Stimulated activated naive CD4-positive, alpha-beta T cell (primary cell): ENCODE measurements at places on chromosomes 6 and 20.
A peak's percentile ranks its signal among the peaks of the same experiment; 100 is the strongest.

- no peak for DNase-seq
Measured at GRCh38 chr6:15626878-15627674, 35.8 kb downstream of the DTNBP1 start.

DNA sequence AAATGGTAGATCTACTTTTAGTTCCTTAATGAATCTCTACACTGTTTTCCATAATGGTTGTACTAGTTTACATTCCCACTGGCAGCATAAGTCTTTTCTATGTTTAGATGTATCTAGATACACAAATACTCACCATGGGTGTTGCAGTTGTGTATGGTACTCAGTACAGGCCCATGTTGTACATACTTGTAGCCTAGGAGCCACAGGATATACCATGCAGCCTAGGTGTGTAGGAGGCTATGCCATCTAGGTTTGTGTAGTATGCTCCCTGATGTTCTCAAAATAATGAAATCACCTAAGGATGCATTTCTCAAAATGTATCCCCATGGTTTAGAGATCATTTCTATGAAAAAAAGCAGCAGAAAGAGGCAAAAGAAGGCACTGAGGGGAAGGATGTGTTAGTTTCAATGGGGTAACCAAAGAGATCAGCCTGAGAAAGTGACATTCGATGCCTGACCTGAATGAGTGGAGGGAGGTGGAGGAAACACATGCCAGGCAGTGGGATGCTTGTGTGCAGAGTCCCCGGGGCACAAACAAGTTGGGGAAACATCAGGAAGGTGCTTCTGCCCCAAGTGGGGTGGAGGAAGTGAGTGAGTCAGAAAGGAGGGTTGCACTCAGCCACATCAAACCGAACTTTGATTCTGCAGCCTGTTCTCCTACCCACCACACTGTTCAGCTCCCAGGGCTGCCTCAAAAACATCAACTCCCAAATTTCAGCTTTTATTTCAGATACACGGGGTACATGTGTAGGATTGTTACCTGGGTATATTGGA, 191.2 kb downstream of the ZNF217 start:
- DNase-seq, result peak; percentile 15

- DNase-seq, result no peak
Measured at GRCh38 chr20:5524896-5525295, 208.1 kb upstream of the PROKR2 start.

DNA sequence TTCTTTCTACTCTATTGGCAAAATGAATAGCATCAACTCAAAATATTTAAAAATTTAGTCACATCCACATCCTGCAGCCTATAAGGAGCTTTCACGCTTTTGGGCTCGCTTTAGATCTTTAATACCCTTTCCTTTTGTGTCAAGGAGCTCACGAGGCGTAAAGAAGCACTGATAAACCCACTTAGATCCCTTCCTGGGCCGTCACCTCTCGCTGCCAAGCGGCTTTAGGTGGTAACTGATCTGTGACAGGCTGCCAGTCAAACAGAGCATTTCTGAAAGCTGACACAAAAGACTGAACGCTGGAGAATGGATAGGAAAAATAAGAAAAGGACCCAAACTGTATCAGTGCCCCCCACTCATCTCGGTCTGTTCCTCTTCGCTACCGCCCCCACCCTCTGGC, 385.7 kb upstream of the MMS22L start:
- DNase-seq, result no peak

DNA sequence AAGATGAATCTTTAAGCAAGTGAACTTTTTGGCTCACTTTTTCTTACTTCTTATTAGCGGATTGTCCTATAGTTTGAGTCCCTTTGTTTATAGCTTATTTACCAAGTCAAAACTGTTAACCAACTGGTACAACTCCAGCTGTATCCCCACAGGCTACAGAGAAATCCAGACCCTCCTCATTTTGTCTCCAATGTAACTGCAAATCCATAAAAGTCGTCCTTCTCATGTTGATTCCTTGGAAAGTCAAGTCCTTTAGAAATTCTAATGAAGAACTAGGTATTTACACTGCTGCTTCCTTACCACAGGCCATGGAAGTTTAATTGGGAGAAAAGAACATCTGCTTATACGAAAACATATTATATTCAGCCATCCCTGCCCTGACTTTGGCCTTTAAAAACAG, 729.1 kb upstream of the NRSN1 start:
- DNase-seq, result no peak

DNA sequence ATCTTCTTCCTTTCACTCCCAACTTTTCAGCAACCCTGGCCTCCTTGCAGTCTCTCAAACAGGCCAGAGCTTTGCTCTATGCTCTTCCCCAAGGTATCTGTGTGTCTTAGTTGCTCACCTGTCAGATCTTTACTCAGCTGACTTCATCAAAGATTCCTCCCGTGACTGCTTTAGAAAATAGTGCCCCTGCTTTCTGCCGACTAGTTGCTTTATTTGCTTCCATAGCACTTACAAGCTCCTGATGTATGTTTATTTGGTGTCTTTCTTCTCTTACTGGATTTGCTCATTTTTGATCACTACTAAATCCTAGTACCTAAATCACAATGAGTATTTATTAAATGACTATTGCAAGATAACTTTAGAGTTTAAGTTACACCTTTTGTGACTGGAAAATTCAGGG, 5.9 kb downstream of the NDUFAF5 start:
- no peak for DNase-seq

DNA sequence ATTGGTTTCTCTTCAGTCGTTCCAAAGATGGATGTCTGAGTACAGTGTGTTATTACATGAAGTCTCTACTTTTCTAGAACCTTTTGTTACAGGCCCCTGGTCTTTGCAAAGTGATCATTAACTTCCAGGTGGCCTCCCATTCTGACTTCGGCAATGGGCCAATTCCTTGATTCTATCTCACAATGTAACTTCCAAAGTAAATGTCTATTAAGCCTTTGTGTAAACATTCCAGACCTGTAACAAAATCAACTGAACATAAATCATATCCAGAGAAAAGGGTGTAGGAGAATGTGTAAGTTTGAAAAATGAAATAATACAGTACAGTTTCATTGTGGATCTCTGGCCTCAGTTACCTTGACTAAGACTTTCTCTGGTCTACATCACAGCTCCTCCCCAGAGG, 187.8 kb upstream of the JAG1 start:
- no peak for DNase-seq

DNA sequence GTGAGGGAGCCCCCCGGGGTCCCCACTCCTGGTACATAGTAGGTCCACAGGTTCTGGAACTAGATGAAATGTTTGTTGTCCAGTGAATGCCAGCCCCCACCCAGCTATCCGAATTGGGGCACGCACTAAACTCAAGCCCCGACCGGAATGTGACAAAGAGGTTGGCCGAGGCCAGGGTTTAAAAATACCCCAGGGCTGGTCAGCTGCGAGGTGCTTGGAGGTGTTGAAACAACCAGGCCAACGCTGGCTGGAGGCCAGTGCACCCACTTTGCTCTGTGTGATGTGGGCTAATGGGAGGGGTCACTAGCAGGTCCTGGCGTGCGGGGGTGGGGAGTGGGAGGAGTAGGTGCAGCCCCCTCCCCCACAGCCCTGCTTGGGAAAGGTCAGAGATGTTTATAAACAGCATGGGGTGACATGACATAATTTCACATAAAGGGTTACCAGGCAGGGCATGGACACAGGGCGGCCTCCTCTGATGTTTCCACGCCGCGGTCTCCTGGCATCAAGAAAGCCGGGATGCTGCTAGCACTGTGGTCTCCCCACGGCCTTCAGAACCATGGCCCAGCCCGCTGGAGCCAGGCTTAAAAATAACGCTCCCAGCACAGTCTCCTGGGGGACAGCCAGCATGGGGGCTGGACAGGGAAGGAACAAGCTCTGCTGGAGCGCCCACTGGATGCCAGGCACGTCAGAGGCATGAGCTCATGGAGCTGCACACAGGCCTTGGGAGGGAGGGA, 111.2 kb upstream of the PTPN1 start:
- DNase-seq, result no peak

GRCh38 chr20:64157878-64158277, 6.4 kb upstream of the MYT1 start:
- no peak for DNase-seq

DNA sequence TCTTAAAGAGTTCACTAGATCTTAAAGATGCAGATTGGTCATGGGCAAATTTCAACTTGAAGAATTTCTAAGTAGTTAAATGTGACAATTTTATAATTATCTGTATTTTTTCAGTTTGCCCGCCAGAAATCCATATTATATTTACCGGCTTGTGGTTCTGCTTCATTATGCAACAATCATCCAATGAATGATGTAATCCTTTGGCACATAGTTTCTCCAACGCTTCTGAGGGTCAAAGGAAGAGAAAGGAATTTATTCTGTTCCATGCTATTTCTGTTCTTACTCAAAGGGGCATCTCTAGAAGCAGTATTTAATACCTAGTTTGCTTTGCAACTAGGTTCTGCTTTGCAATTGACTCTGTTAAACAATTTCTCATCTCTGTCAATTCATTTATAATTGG, 359.3 kb upstream of the PLCB4 start:
- no peak for DNase-seq

- DNase-seq, result no peak
Measured at GRCh38 chr6:112199001-112199403, 55.4 kb downstream of the LAMA4 start.

GRCh38 chr6:142293121-142293520, 8.7 kb upstream of the ADGRG6 start:
- DNase-seq, result no peak

GRCh38 chr6:166769648-166770047, 142.6 kb upstream of the RPS6KA2 start:
- DNase-seq, result no peak

GRCh38 chr6:154621686-154622085, 111.2 kb upstream of the CNKSR3 start:
- DNase-seq, result no peak

GRCh38 chr6:138465007-138465645, 34.2 kb downstream of the NHSL1 start:
- no peak for DNase-seq

DNA sequence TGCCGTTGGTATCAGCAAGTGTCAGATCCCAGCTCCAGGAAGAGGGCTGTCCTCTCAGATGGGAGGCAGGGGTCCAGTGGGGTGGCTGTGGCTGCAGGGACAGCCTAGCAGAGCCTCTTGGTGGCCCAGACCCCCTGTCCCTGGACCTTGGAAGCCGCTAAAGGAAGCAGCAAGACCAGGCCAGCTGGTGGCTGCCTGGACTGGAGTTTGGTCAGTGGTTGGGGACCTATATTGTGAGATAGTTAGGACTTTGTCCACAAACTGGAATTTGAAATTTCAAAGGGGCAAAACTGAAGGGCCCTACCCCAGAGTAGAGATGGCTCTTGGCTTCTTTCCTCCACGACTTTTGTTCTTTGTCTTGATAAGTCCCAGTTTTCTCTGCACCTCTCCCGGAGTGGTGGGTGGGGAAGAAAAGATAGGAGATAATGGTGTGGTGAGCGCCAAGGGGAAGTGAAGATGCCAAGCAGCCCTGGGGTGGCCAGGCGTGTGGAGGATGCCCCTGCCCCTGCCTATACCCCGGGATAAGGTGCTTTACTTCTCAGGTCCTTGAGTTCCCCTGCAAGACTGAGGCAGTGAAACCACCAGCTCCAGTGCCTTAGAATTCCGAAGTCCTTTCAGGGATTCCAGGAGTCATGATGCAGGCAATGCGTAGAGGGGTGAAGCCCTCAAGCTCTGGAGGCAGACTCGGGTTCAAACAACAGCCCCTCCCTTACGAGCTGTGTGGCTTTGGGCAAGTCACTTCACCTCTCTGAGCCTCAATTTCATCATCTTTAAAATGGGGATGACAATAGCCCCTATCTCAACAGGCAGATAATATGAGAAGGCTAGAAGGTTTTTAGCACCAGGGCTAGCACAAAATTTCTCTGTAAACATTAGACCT, 40.2 kb downstream of the HNF4A start:
- no peak for DNase-seq

DNA sequence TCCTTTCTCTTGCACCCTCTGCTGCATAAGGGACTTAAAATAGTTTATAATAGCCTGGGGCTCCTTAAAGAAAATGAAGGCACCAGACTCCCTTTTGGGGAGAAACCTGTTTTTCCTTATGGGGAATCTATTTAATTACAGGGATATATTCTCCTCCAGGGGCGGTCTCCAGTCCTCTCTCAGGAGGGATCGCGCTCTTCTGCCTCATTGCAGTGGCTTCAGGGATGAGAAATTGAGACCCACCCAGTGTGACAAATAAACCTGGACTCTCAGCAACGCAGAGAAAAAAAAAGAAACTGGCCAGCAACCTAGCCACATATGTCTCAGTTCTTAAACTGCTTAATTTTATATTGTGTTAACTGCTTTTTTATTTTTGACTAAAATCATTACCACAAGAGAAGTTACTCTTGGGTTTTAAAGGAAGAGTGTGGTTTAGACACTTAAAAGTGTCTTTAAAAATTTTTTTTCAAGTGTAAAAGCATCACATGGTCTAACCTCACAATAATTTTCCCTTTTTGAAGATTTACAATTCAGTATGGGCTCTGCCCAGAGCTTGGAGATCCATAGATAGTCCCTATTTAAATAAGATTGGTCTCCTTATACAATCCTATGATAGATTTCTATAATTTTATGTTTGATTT, 11.7 kb upstream of the GOPC start:
- no peak for DNase-seq

DNA sequence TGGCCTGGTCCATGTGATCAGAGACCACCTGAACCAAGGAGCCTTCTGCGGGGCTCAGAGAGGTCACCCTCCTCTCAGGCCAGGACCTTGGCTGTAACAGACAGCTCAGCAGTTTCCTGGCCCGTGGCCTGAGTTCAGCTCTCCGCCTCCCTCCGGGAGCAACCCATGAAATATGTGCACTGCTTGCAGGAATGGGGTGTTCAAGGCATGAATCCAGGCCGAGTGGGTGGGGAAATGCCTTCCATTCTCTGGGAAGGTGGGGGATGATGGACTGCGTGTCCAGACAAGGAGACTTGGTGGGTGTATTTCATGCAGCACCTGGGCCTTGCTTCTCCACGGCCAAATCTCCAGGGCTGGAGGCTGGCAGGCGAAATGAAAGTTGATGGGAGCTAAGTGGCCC, 46.0 kb downstream of the SIRPA start:
- DNase-seq, result no peak

GRCh38 chr20:38055294-38055693, 21.7 kb downstream of the RPRD1B start:
- no peak for DNase-seq

DNA sequence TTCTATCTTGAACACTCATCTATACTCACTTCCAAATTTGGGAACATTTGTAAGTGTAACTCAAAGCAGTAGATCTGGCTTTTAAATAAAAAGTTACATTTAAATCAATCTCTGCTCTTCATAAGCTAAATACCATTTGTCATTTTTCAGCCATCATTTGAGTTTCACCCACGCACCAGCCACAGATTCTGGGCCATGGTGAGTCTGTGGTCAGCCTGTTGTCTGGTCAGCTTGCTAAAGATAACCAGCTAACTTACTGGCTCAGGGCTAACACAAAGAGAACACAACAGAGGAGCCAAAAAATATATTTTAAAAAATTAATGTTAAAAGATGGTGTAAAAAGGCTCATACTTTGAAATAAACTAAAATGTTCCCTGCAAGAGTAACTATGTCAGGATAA, 181.3 kb downstream of the KIF6 start:
- no peak for DNase-seq

- DNase-seq, result no peak
Measured at GRCh38 chr6:153013438-153013837, 10.9 kb upstream of the MTRF1L start.
